Hematopoietic multipotent progenitor cell treated with erythropoietin and hydrocortisone succinate and interleukin-3 and kit ligand, for 4 days (in vitro differentiated cells): ENCODE measurements at places on chromosomes 3 and 15.

GRCh38 chr15:99170476-99171065 is 65.7 kb downstream of the SYNM start:
- no peak for DNase-seq

DNA sequence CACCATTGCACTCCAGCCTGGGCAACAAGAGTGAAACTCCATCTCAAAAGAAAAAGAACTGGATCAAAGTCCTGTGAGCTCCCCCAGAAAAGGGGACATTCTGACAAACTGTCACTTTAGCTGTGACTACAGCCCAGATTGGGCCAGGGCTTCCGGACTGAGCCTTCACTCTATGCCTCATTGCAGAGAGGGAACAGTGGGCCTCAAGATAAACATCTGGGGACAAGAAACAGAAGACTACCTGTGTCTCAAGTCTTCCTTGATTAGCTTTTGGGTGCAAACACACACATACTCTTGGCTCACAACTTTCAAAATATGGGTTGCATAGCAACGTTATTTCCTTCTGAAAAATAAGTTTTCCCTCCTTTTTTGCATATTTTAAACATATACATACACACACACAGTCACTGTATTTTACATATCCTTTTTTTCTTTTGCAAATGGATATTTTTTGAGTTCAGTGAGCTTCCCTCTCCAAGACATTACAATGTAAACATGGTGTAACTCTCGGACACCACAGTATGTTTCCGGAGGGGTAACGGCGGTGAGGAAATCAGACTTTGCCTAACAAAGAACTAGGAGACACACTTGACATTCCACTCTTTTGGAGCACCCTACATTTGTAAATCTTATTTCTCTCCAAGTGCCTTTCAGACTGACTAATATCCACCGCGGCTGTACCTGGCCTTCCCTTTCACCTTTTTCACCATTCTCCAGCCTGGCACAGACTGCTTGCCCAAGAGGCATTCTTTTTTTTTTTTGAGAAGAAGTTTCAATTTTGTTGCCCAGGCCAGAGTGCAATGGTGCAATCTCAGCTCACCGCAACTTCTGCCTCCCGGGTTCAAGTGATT is 3.5 kb downstream of the TKT start:
- peak; percentile 74 for DNase-seq

- DNase-seq = no peak
These were observed 2.1 kb downstream of the UBE3A start for GRCh38 chr15:25436707-25437106.

DNA sequence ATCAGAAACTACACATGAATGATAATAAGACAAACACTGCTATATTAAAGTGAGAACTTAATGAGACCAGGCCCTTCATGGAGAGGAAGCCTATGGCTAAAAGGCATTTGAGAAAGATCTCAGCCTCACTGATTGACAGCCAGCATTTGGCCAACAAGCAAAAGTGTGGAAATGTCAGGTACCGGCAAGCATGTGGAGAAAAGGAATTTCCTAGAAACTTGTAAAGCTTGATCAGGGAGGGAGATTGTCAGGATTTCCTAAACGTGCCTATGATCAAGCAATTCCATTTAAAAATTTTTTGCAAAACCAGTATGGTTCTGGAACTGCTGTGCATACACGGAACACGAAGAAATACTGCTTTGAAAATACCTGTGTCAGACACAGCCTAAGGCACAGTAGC is 220.3 kb upstream of the ATP10A start:
- no peak for DNase-seq

DNA sequence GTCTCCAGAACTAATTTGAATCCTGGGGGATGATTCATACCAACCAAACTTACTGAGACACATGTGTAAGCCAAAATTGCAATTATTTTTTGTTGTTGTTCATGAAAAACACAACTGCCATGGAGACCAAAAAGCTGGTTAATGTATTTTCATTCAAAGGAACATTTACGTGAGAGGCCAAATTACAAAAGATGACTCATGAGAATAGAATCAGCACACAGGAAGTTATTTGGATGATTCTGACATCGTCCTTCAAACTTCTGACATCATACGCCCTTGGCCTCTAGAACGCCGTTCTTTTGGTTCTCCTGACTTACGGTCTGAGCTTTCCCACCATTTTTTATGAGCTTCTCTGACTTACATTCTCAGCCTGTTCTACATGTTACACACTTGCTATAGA is 3.0 kb upstream of the ZNF280D start:
- DNase-seq = no peak

DNA sequence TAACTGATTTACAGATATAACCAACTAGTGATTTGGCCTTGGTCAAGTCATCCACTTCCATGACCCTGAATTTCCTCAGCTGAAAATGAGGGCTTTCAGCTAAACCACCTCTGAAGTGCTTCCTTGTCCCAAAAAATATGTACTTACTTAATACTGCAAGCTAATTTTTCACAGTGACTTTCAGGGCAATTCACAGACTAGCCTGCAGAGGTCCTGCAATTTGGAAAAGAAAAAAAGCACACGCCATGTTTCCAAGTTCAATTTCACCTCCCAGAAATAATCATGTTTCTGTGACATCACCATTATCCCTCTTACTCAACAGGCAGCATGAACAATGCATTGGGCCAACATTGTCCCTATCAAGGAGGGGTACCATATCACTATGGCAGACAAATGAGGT is 218.2 kb downstream of the SHOX2 start:
- no peak for DNase-seq

DNA sequence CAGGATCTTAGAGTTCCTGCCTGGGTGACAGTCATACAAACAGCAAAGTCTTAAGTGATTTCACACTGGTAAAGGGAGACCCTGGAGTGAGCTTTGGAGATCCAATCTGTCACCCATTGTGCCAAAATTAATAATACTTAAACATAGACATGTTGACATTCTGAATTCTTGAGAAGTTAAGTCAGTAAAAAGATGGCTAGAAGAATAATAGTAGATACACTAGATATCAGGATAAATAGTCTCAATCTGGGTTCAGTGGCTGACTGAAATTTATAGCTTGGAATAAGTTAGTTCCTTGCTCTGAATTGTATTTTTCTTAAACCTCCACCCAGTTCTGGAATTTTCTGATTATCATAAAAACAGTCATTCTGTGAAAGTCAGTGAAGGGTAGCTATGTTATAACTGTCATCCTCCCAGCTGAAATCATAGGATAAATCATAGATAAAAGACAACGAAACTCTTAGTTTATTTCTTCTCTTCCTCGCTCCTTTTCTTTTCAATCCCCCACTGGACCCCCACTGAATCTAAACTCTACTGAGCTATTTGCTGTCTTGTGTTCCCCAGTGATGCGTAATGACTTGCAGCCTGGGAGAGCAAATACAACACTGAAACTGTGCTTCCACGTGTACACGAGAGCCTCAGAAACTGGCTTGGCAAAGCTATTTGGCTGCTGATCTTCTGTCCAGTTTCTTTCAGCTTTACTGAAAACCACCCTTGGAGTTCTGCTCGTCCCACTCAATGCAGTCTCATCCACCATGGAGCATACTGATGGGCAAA is 175.4 kb upstream of the TP63 start:
- no peak for DNase-seq

- DNase-seq = no peak
These were observed 57.4 kb downstream of the TIGIT start for GRCh38 chr3:114351123-114351821.

DNA sequence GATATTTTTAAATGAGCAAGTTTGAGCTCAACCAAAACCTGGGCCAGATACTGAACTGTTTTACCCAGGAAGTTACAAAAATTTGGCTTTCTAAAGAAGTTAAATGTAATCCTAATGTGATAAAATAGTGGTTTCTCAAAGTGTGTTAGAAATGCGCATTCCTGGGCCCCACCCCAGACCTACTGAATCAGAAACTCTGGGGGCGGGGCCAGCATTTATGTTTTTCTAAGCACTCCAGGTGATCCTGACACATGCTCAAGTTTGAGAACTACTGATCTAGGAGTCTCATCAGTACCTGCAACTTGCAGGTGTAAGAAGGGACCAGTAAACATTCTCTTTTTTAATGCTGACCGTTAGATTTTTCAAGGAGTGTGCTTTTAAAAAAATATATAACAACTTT is 190.6 kb downstream of the VPS13C start:
- DNase-seq = no peak

GRCh38 chr3:50272911-50273688 is 4.2 kb downstream of the SEMA3B start:
- DNase-seq = peak; percentile 89

- DNase-seq = no peak
These were observed 126.6 kb downstream of the IGF1R start for GRCh38 chr15:98774756-98775497.

GRCh38 chr15:55789066-55789660 is 46.2 kb upstream of the PRTG start:
- peak; percentile 42 for DNase-seq

GRCh38 chr3:161415506-161416231 is 44.4 kb upstream of the SPTSSB start:
- no peak for DNase-seq

DNA sequence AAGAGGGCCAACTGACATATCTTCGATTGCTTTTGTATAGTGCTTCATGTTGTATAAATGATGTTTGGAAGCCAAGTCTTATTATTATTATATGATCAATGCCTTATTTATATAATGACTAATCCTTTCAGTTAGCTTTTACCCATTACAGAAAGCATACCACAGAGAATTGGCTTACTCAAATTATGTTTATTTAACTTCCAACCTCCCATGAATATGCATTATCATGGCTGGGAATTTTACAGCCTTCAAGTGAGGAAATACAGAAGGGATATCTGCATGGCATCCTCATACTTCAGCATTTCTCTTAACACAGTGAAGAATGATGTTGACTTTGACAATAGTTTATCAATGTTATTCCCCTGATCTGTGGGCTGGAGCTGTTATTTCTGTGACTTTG is 225.9 kb upstream of the GAP43 start:
- DNase-seq = no peak

DNA sequence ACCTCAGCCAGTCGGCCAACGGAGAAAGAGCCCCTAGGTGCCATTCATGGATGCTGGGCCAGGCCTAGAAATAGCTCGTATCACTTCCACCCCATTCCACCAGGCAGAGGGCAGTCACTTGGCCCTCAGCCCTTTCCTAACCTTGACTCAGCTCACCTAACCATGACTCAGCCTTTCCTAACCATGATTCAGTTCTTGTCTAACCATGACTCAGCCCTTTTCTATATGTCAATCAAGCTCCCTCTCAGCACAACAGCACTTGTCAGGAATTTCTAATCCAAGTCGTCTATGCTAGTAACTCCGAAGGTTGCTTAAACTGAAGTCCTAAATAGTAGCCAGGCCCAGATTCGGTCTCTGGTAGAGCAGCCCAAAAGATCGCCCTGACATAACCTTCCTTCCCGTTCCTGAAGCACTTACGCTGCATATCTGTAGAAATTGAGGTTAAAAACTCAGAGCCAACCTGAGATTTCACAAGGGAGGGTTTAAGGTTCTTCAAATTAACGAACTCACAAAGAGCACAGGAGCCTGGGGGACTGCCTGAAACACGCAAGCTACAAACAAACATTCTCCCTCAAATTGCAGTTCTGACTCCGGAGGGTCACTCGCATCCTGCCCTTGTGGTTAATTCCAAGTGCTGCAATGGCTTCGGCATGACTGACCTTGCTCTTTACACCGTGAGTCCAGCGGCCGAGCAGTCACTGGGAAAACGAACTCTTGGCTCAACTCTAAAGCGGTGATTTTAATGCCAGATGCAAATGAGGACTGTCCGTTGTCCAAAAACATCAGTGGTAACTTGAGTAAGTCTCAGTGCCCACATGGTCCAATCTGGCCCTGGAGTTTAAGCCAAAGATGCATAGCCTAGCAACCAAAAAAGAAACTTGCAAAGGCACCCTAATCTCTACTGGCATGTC is 99.9 kb downstream of the ADAMTS17 start:
- peak; percentile 4 for DNase-seq

- DNase-seq = peak; percentile 1
These were observed 822.4 kb downstream of the VGLL3 start for GRCh38 chr3:86168512-86168911.

DNA sequence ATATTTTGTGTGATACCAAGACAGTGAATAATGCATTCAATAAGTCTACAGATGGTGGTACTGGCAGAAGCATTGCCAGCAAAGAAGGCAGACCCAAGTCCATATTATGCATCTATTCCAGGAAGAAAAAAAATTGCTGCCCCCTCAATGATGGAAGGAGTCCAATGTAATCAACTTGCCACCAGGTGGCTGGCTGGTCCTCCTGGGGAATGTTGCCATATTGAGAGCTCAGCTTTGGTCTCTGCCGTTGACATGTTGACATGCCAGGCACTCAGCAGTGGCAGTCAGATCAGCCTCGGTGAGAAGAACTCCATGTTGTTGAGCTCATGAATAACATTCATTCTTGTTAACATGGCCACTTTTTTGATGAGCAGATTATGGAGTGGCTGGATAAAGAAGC is 298.5 kb downstream of the IGSF11 start:
- DNase-seq = no peak

- no peak for DNase-seq
These were observed 95.7 kb upstream of the CHRM5 start for GRCh38 chr15:33872416-33873106.

GRCh38 chr15:81280696-81281455 is 43.1 kb downstream of the STARD5 start:
- DNase-seq = no peak

DNA sequence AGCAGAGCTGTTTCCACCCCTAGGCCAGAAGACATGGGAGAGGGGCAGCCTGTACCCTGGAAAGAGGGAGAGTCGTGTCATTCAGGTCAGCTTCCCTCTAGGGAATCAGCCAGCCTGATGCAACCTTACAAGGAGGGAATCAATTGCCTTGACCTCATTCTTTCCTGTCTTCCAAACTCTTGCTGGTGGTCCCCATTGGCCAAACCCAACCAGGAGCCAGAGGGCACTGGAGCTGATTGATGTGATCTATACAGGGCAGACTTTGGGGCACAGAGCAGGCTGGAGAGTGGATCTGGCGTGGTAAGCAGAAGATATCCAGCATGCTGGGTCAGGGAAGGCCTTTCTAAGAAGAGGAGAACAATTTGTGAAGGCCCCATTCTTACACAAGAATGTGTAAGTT is 19.1 kb upstream of the MAGEF1 start:
- no peak for DNase-seq

DNA sequence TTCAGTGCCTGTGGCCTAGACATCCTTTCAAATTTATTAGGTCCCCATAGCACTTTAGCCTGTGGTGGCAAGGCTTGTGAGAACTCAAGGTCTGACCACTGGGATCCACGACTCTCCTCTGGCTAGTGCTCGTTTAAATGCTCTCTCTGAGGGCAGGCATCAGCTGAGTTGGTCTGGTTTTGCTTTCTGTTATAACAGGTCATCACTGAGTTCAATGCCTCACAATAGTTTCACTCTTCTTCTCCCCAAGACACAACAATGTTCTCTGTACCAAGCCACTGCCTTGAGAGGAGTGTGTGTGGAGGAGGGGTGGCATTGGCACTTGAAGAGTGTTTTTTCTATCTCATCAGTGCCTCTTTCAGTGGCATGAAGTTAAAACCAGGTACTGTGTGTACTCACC is 7.6 kb downstream of the OR5K4 start:
- DNase-seq = no peak
